ENCODE measurements at places on chromosomes 16 and 17.

- DNase-seq = no peak
These were observed 5.4 kb downstream of the ABCA9 start for GRCh38 chr17:69055334-69055733.

- DNase-seq = peak; percentile 60
These were observed 580 bp downstream of the TANC2 start for GRCh38 chr17:62966426-62967204.

DNA sequence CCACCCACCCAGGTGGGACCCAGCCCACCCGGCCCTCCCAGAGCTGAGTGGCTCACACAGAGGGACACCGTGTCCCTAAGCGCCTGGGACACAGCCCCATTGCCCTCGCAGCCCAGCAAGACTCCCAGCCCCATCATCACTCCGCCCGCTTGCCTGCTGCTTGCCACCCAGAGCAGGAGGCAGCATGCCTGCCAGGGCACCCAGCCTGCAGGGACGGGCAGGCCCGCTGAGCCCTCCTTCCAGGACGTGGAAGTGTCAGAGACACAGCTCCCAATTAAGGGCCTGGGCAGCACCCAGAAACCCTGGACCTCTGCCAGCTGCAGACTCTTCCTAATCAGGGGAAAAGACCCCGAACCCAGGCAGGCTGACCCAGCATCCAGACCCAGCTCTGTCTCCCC is 17.2 kb upstream of the OSGIN1 start:
- no peak for DNase-seq

DNA sequence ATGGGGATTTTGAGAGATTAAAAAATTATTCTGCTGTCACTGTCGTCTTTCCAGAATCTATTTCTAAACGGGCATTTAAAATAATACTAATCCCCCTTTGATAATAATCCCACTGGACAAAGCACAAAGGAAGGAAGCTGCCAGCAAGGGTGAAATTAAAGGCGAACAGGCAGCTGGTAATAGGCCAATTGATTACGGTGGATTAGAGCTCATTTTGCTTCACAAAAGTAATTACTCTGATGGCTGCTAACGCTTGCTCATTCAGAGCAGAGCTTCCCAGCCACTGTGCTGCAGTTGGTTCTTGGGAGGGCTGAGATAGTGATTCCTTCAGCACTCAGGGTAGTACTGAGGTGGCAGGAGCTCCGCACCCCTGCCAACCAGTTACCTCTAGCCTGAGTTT is 205.7 kb downstream of the SNX29 start:
- DNase-seq = no peak

DNA sequence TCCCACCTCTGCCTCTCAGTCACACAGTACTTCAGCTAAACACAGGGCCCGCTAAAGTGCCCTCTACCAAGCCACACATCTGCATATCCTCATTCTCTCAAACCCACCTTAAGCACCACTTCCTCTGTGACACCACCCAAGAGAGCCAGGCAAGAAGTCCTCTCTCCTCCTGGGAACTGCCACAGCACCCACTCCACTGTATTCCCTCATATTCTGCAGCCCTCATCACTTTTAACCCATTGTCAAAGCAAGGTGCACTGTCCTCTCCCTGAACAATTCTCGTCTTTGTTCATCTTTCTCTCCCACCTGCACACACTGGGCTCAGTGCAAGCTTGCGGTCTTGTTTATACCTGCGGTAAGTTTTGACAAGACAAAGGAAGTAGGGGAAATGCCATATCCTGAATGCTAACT is 13.6 kb downstream of the CHD9 start:
- DNase-seq = no peak

DNA sequence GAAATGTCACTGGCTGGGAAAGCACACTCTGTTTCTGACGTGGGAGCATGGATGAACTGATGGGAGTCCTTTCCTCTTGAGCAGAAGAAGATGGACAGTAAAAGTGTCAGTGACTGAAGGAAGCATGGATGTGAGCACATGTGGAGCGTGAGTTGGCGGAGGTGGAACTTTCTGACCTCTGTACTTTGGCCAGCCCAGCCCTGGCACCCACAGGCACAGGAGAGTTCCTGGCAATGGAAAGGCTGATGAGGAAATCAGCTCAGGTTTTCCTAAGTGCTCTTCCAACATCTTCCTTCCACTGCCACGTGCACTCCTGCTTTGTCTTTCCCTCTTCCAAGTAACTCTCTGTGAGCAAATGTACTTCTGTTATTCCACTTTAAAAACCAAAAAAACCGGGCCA is 276.8 kb downstream of the NTN1 start:
- DNase-seq = no peak

DNA sequence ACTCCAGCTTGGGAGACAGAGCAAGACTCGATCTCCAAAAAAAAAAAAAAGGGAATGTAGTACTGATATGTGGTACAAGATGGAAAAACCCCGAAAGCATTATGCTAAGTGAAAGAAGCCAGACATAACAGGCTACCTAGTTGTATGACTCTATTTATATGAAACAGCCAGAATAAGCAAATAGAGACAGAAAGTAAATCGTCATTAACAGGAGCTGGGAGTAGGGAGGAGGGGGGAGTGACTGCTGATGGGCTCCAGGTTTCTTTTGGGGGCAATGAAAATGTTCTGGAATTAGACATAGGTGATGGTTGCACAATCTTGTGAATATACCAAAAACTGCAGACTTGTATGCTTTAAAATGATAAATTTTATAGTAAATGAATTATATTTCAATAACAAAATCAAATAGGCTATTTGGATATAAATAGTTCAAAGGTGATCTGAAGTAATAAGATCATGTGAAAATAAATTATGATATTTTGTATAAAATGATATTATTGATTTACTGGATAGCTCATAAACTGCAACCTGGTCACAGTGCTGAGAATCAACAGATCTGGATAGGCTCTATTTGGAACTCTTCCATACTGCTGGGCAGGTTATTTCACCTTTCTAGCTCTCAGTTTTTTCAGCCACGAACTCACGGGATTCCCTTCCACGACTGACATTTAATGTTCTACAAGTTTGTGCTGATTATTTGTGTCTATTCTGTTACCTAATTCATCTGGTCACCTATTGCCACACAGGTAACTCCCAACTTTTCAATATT is 27.1 kb downstream of the ZNF652 start:
- DNase-seq = no peak

DNA sequence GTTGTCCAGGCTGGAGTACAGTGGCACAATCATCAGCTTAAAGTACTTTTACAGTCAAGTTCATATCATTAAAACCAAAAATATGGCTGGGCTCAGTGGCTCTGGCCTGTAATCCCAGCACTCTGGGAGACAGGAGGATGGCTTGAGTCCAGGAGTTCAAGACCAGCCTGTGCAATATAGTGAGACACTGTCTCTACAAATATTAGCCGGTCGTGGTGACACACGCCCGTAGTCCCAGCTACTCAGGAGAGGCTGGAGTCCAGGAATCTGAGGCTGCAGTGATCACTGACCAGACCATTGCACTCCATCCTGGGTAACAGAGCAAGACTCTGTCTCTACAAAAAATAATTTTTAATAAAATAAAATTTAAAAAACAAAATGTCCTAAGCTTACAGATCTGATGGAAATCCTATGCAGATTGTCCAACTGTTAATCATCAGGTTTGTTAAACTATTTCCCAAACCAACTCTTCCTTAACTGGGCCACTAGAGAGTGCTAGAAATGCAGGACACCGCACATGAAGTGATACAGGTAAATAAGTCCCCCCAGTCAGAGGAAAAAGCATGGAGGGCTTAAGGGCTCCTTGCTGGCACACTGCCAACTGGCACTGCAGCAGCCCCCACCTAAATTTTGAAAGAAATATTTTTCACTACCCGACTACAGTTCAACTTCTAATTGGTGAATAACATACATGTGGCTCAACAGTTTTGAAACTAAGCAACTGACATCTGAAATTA is 2.8 kb downstream of the USP22 start:
- no peak for DNase-seq

- DNase-seq = no peak
These were observed 56.6 kb upstream of the RBBP6 start for GRCh38 chr16:24482681-24483202.
